Germinal center (tissue), 1 donor: ENCODE measurements at places on chromosomes 3 and 15.

DNA sequence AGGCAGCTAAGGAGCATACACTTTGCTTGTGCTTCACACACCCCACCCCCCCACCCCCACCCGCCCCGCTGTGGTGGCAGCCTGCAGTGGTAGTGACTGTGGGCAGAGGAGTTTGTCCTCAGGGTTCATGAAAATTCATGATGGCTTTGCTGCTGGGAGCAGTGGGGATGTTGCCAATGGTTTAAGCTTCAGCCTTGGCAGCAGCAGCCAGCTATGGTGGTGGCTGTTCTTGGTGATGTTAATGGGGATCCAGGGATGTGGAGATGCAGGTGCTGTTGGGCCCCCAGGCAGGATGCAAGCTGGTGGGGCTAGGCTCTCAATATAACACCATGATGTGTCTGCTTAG lies 55.8 kb downstream of the TNFAIP8L3 start:
- no peak for DNase-seq

GRCh38 chr3:124832782-124833709 lies 54.1 kb downstream of the ITGB5 start:
- no peak for DNase-seq

GRCh38 chr3:90034038-90034437 lies 926.6 kb downstream of the EPHA3 start:
- no peak for DNase-seq

DNA sequence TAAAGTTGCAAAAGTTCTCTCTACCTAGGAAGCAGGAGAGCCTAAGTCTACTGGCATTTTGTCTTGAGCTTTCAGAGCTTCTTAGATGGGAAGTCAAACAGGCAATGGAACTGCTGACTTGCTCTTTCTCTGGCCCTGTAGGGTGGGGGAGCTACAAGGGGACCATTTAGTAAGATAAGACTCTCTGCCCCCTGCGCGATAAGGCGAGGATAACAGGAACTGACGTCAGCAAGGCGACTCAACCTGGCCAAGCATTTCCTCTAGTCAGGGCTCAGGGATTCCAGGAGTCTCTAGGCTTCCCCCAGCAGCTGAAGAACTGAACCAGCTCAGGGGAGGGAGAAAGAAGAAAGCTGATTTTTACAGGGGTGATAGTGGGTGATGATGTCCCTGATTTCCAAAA lies 5.8 kb downstream of the RARB start:
- no peak for DNase-seq

- no peak for DNase-seq
These were observed 331.0 kb upstream of the RARB start for GRCh38 chr3:25097023-25097422.

GRCh38 chr3:183265157-183265642 lies 12.1 kb downstream of the B3GNT5 start:
- no peak for DNase-seq

- no peak for DNase-seq
These were observed 99.5 kb downstream of the ATG7 start for GRCh38 chr3:11371747-11372146.

- DNase-seq = no peak
These were observed 57.1 kb downstream of the CAPN7 start for GRCh38 chr3:15263120-15263519.

GRCh38 chr3:15645740-15646501 lies 44.4 kb downstream of the BTD start:
- DNase-seq = no peak

DNA sequence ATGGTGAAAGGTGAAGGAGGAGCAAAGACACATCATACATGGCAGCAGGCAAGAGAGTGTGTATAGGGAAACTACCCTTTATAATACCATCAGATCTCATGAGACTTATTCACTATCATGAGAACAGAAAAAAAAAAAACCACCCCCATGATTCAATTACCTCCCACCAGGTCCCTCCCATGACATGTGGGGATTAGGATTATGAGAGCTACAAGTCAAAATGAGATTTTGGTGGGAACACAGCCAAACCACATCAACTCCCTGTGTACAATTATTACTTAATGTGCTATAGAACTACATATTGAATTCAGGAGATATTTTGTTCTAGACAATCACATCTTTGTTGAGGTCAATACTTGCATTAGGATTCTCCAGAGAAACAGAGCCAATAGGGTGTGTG lies 313.4 kb downstream of the CNTN6 start:
- DNase-seq = no peak

- peak; percentile 36 for DNase-seq
These were observed 69.7 kb upstream of the LRRFIP2 start for GRCh38 chr3:37243820-37244748.

DNA sequence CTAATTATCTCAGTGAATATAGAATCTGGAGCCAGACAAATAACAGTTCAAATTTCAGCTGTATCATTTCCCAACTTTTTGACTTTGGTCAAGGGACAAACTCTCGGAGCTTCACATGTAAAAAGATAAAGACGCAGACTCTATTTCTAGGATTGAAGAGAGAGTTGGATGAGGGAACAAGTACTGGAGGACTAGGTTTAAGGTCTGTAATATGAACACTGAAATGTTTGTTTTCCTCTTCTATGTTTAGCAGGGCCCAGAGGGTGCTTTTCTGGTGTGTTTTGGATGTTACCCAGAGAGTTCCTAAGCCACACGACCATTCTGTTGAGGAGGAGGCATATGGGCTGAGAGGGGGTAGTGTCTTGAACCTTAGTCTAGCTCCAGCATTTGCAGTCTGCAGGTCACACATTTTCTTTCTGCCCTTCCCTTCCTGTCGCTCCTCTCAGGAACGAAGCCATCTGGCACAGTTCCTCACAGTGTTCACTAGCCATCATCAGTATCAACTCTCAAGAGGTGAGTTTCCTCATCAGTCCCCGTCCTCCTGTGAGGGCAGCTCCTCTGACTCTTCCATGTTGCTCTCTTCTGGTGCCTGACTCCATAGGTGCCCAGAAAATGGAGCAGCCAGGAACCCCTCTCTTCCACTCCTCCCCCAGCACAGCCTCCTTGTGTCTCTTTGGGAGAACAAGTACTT lies 250.1 kb downstream of the SQOR start:
- DNase-seq = no peak

DNA sequence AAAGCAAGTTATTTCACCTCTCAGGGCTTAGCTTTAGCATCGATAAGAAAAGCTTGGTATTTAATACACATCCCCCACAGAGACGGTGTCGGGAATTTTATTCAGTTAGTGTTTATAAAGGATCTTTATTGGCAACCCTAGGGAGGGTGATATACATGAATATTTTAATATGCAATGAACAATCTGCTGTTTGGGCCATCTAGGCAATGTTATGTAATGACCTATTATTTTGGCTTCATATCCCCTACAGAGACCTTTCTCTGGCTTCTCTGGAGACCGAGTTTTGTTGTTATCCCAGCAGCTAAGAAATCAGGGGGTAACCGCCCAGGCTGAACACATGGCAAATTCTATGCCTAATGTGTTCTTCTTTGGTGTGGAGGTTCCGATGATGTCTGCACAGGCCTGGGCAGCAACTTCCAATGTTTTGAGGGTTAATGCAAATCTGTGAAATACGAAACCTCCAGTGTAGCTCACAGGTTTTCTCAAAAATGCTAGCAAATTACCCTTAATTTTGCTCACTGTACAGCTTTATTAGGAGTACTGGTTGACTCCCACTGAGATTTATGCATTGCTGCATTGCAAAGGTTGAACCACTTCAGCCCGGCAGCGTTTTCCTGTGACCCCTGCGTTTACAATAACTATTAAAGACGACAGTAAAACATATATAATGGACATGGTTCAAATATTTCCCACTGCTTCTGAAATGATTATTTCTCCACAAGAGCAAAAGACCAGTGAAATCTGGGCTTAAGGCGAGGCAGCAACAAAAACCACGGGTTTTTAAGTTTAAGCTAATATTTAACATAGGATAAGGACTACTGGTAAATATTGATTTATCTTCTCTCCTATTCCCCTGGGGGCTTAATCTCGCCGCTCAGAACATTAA lies 298.3 kb upstream of the NR2E3 start:
- DNase-seq = no peak

- DNase-seq = no peak
These were observed 427.1 kb downstream of the SHQ1 start for GRCh38 chr3:72421126-72421525.

DNA sequence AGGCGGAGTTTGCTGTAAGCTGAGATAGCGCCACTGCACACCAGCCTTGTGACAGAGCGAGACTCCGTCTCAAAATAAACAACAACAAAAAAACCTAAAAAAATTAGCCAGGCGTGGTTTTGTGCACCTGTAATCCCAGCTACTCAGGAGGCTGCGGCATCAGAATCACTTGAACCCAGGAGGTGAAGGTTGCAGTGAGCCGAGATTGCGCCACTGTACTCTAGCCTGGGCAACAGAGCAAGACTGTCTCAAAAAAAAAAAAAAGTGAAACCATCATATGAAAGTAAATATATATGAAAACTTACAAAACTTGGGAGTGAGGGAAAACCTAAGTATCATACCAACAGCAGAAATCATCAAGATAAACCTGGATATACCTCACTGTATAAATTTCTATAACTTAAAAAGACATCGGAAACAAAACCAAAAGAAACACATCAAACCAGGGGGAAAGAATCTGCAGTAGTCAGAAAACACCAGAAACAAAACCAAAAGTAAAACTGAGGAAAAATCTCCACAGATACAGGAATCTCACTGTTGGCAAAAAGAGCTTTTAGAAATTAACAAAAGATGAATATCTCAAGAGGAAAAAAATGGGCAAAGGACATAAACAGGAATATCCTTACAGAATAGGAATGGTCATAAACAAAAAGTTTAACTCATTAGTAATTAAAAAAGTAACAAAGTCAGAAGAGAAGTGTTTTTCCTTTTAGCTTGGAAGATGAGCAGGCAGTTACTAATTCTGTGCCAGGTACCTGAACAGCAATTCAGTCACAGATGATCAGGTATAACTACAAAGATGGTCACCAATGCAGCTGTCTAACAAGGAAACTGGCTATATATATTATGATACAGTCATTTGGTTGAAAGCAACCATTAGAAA lies 41.3 kb downstream of the ETV5 start:
- DNase-seq = no peak

DNA sequence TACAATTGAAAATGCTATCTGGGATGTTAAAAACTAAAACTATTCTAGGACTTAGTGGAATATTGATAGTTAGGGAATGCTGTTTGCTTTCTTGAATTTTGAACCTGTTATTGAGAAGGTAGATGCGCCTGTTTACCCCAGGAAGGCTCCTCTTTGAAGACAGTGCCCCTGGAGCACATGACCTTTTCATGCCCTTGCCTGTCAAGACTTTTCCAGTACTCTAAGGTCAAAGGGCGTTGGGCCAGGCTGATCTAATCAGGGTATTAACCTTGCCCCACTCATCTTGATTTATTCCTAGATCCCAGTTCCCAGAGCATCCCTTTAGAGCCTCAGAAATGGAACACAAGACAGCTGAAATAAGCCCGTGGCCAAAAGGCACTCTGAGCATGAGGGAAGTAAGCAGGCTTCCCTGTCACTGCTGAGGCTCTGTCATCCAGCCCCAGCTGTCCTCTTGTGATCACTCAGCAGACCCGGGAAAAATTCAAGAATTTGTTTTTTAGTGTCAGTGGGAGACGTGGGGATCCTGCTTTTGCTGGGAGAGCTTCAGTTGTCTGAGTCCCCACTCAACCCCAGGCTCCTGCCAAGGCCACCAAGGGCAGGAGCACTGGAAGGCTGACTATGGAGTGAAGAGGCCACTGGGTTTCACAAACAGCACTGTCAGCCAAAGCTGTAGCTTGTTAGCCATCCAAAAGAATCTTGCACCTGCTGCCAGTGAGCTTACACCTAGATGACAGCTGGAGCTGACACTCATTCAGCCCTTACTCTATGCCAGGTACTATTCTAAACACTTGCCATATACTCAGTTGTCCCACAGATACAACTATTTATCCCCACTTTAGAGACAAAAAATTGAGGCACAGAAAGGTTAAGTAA lies 169.0 kb downstream of the PGPEP1L start:
- no peak for DNase-seq

GRCh38 chr3:134762016-134762415 lies 33.0 kb upstream of the EPHB1 start:
- DNase-seq = no peak

GRCh38 chr3:73206030-73206429 lies 144.6 kb downstream of the EBLN2 start:
- DNase-seq = no peak

- DNase-seq = no peak
These were observed 1.7 kb downstream of the EAF1 start for GRCh38 chr3:15429080-15429479.

DNA sequence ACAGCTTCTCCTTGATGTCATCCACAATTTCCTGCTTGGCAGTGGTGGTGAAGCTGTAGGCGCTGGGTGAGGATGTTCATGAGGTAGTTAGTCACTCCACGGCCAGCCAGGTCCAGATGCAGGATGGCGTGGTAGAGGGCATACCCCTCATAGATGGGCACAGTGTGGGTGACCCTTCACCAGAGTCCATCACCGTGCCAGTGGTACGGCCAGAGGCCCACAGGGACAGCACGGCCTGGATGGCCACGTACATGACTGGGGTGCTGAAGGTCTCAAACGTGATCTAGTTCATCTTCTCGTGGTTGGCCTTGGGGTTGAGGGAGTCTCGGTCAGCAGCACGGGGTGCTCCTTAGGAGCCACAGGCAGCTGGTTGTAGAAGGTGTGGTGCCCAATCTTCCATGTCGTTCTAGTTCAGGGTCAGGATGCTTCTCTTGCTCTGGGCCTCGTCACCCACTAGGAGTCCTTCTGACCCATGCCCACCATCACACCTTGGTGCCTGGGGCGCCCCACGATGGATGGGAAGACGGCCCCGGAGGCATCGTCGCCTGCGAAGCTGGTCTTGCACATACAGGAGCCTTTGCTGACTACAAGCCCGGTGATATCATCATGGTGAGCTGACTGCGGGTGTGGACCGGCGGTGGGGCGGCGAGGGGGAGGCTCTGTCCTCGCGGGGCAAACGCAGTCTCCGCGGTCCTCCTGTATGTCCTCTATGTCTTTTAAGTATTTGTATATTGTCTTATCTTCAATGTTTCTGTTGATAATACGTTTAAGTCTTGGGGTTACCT lies 1119.0 kb downstream of the NAALADL2 start:
- no peak for DNase-seq
